ENCODE measurements at places on chromosomes 6 and 20.

DNA sequence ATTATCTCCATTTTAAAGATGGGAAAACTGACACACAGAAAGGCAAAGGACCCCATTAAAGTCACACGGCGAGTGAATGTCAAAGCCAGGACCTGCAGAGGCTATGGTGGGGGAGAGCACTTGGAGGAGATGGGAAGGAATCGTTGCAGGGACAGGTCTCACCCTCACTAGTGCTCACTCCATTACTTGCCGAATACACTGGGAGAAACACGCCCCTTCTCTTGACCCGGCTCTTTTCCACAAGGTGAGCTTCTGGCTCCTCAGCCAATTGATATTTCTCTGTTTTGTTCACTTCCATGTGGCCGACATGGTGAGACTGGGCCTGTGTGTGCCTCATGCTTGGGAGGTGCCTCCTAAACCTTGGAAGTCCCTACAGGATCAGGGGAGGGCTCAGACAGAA is 117.8 kb upstream of the KCNG1 start:
- peak; percentile 15 for DNase-seq

DNA sequence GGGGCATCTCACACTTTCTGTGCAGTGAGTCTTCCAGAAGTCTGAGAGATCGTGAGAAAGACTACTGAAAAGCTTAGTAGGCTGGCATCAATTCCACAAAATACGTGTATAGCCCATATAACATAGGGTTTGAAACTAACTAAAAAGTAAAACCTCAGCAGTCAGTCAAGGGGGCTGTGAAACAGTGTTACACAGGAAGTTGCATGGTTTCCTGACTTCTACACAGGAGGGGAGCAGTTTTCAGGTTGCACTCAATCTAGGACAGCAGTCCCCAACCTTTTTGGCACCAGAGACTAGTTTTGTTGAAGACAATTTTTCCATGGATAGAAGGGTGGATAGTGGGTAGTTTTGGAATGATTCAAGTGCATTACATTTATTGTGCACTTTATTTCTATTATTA is 4.7 kb upstream of the LY86 start:
- no peak for DNase-seq

DNA sequence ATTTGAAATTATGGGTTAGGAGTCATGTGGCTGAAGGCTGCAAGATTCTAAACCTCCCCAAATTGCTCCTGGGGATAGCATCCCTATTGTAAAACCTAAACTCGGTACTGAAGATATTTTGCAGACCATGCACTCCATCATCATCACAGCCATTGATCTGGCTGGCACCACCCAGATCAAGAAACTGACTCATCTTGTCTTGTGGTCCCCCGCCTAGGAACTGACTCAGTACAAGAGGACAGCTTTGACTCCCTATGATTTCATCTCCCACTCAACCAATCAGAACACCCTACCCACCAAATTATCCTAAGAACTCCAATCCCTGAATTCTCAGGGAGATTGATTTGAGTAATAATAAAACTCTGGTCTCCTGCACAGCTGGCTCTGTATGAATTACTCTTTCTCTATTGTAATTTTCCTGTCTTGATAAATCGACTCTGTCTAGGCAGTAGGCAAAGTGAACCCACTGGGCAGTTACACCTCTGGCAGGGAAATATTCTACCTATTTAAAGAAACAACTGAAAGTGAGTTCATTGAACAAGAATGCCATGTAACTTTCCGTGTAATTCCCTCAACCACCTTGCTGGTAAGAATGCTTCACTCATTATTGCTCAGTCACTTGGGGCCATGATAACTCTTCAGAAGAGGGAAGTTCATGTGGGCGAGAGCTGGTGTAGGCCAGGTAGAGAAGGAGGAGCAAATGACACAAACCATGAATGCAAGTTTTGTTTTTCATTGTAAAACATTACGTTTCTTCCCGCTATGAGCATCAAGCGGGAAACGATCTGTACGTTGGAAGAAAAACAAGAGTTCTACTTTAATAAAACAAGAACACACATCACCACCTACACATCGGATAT is 602.9 kb upstream of the ARID1B start:
- DNase-seq = no peak

DNA sequence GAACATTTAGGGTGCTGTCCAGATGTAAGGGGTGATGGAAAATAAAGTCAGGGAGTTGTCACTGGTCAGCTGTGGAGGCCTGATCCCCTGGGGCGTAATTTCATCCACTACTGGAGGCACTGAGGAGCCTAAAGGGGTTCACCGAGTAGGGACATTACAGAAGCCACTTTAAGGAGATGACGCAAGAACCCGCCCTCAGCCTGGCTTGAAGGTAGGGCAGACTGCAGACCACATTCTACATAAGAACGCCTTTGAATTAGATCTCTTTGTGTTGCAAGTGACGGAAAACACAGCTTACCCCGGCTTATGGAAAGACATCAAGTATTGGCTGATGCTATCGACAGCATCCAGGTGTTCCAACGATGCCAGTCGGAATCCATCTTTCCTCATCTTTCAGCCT is 462.7 kb upstream of the CDH4 start:
- DNase-seq = no peak

DNA sequence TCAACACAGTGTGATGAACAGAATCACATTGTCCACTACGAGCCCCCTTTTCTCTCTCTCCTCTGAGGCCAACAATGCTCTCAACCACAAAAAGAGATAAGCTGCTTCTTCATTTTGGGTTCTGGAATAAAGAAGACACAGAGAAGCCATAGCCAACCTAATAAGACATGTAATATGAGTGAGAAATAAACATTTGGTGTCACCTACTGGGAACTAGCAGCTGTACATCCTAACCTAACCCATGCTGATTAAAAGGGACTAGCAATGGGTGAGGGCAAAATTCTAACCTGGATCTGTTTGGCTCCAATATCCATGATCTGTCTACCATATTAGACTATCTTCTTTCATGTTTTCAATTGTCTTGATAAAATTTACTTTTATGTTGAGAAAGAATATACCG is 369.1 kb upstream of the MARCKS start:
- DNase-seq = no peak

- no peak for DNase-seq
Measured at GRCh38 chr20:54514028-54514607, 38.7 kb downstream of the DOK5 start.

GRCh38 chr20:36202891-36203338 is 33.4 kb upstream of the AAR2 start:
- DNase-seq = peak; percentile 84

GRCh38 chr6:130811932-130812331 is 15.3 kb upstream of the SMLR1 start:
- no peak for DNase-seq

DNA sequence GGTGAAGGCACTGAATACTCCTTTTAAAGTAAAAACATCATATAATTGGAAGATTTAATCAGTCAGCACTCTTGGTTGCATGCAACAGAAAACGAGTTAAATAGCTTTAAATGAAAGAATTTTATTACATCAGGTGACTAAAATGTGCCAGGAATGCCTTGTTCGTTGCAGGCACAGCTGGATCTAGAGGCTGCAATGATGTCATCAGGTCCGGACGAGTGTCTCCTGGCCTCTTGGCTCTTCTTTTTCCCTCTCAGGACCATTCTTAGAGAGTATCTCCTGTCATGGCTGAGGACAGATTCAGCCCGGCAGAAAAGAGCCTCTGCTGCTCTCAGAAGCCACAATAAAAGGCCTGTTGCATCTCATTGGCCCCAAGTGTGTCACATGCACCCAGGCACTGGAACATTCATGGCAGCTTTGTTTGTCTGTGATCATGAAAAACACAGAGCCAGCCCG is 510.7 kb upstream of the SULF2 start:
- DNase-seq = no peak

GRCh38 chr6:129633529-129633928 is 76.4 kb downstream of the ARHGAP18 start:
- DNase-seq = no peak

GRCh38 chr6:19181211-19181610 is 656.0 kb upstream of the ID4 start:
- DNase-seq = no peak

GRCh38 chr6:5968817-5969734 is 37.6 kb downstream of the NRN1 start:
- no peak for DNase-seq

DNA sequence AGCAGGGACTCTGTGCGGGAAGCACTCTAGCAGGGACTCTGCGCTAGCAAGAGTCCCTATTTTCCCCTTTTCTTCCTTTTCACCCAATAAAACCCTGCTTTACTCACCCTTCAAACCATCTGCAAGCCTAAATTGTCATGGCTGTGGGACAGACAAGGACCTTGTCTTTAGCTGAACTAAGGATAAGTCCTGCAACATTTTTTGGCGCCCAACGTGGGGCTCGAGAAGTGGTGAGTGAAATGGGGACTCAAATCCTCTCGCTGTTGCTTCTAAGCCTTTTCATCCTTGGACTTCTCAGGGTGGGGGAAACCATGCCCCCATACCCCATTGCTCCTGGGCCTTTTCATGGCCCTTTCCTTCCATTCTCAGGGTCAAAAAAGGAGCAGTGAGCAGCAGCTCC is 46.4 kb downstream of the IMPG1 start:
- no peak for DNase-seq

- no peak for DNase-seq
Measured at GRCh38 chr6:105398859-105399258, 4.0 kb downstream of the PREP start.

- DNase-seq = no peak
Measured at GRCh38 chr6:85355816-85356215, 94.1 kb upstream of the NT5E start.

DNA sequence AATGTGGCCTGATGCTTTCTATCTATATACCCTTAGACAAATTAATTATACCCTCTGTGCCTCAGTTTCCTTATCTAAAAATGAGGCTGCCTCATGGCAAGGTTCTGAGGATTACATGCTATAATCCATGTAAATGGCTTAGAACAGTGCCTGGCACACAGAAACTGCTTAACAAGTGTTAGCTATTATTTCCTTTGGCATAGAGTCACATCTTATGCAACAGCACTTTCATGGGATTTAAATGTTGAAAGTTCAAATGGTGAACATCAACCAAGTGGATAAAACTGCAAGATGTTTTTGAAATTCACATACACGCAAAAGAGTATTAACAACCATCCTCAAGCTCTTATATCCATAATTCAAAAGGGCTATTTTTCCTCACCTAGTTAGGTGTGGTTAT is 202.8 kb upstream of the JAG1 start:
- no peak for DNase-seq

DNA sequence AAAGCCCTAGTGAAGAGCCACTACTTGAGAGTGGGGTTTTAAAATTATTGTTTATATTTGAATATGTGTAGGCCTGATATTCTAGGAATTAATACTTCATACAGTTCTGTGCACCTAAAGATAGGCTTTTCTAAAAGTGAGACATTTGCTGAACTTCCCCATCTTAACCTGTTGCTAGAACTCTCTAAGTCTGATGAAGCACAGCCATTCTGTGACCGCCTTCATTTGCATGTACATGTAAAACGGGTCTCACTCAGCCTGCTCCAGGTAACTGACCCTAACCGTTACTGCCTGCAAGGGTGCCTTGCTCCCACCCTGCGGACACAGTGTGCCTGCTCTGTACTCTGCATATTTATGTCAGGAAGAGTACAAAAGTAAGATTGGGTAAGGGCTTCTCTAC is 44.3 kb upstream of the IRF4 start:
- no peak for DNase-seq

DNA sequence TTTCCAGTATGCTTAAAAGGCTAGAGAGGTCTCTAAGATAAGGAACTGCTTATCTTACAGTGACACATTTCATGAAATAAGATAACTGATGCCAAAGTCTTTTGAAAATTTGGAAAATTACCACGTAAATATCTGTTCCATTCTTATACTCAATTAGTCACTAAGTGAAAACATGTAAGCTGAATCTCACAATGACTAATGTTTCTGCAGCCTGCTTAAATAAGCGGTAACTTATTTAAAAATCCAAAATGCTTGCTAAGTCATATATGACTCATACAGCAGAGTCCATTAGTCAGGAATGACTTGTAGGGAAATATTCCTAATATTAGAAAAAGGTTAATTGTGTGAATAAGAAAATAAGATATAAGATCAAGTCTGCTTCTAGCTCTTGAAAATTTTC is 27.8 kb upstream of the LGSN start:
- no peak for DNase-seq

DNA sequence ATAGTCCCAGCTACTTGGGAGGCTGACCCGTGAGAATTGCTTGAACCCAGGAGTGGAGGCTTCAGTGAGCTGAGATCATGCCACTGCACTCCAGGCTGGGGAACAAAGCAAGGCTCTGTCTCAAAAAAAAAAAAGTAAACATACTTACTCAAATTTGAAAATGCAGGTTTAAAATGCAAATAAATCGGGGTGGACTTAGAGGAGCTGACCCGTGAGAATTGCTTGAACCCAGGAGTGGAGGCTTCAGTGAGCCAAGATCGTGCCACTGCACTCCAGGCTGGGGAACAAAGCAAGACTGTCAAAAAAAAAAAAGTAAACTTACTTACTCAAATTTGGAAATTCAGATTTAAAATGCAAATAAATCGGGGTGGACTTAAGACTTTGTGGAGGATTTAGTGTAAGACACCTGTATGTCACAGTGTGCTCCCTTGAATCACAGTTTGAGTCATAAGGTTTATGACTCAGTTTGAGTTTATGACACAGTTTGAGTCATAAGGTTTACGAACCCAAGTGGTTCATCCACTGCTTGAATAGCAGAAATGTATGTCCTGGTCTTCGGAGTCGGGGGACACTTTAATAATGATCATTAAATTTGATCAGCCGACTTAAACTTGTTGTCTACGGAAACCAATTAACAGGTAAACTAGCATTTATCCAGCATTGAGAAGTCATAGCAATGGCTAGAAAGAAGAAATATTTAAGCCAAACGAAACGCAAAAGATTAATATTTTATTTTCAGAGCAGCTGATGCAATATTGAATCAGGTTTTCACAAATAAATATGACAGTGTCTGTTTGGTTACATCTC is 6.8 kb upstream of the MRPS10 start:
- DNase-seq = no peak

GRCh38 chr6:3392930-3393835 is 63.7 kb downstream of the SLC22A23 start:
- DNase-seq = no peak

- DNase-seq = peak; percentile 78
Measured at GRCh38 chr6:156778454-156779205, 1.5 kb downstream of the ARID1B start.

GRCh38 chr20:37914672-37915433 is 11.9 kb downstream of the VSTM2L start:
- peak; percentile 80 for DNase-seq

DNA sequence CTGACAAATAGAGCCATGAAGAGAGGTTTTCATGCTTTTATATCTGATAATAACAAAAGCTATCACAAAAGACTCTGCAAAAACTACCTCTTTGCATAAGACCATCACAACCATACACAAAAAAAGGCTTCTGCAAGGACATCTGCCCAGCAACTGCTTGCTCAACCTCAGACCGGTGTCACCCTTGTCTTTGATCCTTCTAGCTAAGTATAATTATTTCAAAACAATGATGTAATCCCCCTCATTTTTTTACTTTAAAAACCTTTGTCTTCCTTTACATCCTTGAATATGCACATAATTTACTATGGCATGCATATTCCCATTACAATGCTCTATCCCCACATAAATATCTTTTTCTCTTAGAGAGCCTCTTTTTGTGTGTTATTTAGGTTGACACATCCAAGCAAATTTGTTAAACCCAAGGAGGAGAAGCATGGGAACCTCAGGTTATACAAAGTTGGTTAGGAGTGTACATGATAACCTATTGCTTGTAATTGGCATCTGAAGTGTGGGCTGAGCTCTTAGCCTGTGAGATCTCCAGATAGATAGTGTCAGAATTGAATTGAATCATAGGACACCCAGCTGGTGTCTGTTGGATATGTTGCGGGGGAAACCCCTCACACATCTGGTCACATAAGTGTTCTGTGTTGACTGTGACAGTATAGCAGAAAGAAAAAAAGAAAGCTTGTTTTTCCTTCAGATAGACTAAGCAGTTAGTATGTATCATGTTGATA is 20.7 kb upstream of the CGA start:
- DNase-seq = no peak
